Osteocyte (in vitro differentiated cells): ENCODE measurements at places on chromosomes 5 and 9. TPM values are rescaled to one million over a fixed set of nuclear protein-coding genes. Genes with fewer than 3 reads are reported as not detected.

GRCh38 chr9:98600631-98601030 lies 108.1 kb downstream of the GABBR2 start:
- peaks cover 6% of the 10 kb centered on the region for H3K27me3 ChIP-seq
- H3K27ac ChIP-seq = no peak overlapping the region
- DNase-seq = no peak
- no peaks in the 10 kb centered on the region for H3K36me3 ChIP-seq

DNA sequence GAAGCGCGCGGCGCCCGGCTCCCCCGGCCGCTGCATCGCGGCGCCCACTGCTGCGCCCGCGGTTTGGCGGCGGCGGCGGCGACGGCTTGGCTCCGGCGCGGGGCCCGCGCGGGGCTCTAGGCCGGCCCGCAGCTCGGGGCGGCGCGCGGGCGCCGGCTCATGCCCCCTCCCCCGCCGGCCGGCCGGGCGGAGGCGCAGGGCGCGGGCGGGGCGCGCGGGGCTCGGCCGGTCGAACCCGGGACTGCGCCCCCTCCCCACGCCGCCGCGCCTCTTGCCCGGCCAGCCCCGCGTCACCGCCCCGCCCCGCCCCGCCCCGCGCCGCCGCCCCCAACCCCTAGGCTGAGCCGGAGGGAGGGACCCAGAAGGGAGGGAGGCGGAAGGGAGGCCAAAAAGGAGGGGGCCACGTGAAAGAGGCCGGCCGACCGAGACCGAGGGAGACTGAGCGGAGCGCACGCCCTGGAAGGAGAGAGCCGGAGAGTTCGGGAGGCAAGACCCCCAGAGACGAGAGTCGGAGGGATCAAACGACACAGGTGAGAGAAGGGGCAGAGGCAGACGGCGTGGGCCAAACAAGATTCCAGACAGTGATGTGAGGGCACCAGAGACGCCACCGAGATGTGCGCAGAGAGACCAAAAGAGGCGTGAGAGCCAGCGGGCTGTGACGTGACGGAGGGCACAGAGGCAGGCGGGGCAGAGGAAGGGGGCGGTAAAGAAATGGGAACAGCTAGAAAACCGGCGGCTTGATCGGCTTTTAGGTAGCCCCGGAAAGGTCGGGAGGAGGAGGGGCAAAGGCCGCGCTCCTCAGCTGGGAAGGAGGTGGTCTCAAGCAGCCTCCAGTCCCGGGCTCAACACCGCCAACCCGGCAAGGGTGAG lies at the start of gene BARX1:
Gene BARX1 (minus strand): TSS at position 245 of the 870 bp plus-strand sequence. CDS start 209 bp downstream, at position 36.
- peaks cover 68% of the 10 kb centered on the region for H3K27me3 ChIP-seq
- H3K36me3 ChIP-seq = peaks cover 6% of the 10 kb centered on the region
- no peak within 1 kb of the TSS for H3K27ac ChIP-seq
- peaks cover 40% of the 10 kb centered on the region for H3K4me1 ChIP-seq

GRCh38 chr9:4397917-4398316 lies 92.4 kb upstream of the SLC1A1 start:
- no peak for DNase-seq
- no peak overlapping the region for H3K27ac ChIP-seq
- peaks cover 12% of the 10 kb centered on the region for H3K27me3 ChIP-seq
- H3K36me3 ChIP-seq = no peaks in the 10 kb centered on the region
- H3K4me3 ChIP-seq = no peak overlapping the region

APBB3 gene
- 62.3 and 70.7 TPM in 2 replicates for total RNA-seq

- peaks cover 27% of the 10 kb centered on the region for H3K36me3 ChIP-seq
- H3K4me1 ChIP-seq = no peaks in the 10 kb centered on the region
- no peak overlapping the region for H3K4me3 ChIP-seq
- H3K27ac ChIP-seq = no peak overlapping the region
Measured at GRCh38 chr9:122320413-122320881, 50.4 kb upstream of the PTGS1 start.

DNA sequence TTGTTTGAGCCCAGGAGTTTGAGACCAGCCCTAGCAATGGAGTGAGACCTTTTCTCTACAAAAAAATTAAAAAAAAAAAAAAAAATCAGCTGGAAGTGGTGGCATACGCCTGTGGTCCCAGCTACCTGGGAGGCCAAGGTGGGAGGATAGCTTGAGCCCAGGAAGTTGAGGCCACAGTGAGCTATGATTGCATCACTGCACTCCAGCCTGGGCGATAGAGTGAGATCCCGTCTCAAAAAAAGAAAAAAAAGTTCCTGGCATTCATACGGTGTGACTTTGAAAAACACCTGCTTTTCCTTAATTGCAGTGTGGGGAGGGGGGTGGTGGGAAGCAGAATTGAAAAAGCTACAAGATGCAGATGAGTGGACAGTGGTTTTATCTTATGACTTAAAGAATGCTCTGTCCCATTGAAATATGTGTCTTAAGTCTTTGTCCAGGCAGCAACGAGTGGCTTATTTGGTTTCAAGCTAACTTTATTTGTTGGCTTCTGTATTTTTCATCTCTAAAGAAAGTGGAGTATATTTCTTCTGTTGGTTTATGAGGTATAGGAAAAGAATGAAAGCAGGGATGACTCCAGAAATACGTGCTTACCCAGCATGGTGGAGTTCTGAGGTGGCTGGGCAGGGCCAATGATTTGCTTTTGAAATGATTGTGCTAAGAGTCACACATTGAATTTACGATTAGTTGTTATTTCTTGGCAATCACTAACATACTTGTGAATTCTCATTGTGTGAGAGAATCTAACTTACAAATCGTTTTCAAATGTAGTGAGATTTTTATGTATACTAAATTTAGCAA lies 27.8 kb downstream of the ROPN1L start:
- H3K27ac ChIP-seq = no peak overlapping the region
- no peaks in the 10 kb centered on the region for H3K36me3 ChIP-seq
- DNase-seq = no peak

GRCh38 chr5:39058178-39058921 lies 15.8 kb downstream of the RICTOR start:
- peak overlapping the region; percentile 72 for H3K27ac ChIP-seq
- H3K4me3 ChIP-seq = peak overlapping the region; percentile 27
- no peak for DNase-seq
- H3K4me1 ChIP-seq = peaks cover 24% of the 10 kb centered on the region
- H3K27me3 ChIP-seq = no peaks in the 10 kb centered on the region
- H3K36me3 ChIP-seq = peaks cover 13% of the 10 kb centered on the region

- no peak overlapping the region for H3K27ac ChIP-seq
- no peak for DNase-seq
- H3K4me1 ChIP-seq = peaks cover 26% of the 10 kb centered on the region
- no peak overlapping the region for H3K4me3 ChIP-seq
Measured at GRCh38 chr5:34496260-34496691, 159.9 kb upstream of the RAI14 start.

DNA sequence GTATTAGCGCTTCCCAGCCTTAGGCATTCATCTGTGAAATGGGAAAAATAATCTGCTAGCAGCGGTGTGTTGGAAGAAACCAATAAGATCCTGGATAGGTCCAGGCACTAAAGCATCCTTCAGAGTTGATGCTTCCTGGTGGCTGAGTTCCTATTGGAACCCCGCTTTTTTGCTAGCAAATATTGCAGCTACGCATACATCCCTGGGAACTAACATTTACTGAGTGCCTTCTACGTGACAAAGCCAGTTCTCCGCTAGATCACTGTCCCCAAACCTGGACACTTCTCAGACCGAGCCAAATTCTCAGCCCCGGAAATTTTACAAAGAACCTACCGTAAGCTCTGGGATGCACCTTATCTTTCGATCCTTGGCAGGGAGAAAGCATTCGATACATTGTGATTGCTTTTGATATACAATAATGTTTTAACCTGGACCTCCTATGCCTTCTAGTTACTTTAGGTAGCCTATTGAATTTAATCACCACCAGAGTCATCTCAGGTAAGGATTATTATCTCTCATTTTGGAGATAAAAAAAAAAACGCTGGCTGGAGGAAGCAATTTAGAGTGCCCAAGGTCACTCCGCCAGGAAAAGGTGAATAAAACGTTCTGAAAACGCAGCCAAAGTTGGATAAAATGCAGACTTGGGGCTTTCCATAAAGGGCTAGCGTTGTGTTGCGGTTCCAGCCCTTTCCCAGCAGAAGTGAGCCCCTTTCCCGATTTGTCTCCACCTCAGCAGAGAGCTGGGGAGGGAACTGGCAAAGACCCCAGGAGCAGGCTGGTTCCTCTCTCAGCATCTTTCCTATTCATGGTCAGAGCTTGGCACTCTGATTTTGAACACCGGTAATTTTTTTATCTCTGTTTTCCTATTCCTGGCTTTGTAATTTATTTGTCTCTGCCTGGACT lies 2.6 kb upstream of the MSX2 start:
- H3K27me3 ChIP-seq = peaks cover 46% of the 10 kb centered on the region
- H3K27ac ChIP-seq = no peak overlapping the region
- peaks cover 34% of the 10 kb centered on the region for H3K4me1 ChIP-seq
- H3K4me3 ChIP-seq = peak overlapping the region; percentile 67

GRCh38 chr5:127324756-127325155 lies 34.2 kb downstream of the MEGF10 start:
- peaks cover 15% of the 10 kb centered on the region for H3K4me1 ChIP-seq
- no peaks in the 10 kb centered on the region for H3K36me3 ChIP-seq
- no peak for DNase-seq
- H3K4me3 ChIP-seq = no peak overlapping the region

DNA sequence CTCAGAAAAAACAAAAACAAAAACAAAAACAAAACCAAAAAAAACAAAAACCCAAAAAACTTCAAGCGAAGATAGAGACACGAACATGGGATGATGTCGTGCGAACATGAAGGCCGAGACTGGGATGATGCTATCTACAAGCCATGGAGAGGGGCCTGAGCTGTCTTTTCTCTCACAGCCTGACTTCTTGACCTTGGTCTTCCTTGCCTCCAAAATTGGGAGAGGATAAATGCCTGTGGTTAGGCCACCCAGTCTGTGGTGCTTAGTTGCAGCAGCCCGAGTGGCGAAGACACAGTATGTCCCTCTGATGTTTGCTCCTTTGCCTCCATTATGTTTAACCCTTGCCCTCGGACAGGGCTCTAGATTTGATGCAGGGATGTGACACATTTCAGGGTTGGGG lies 130.4 kb upstream of the BASP1 start:
- H3K36me3 ChIP-seq = no peaks in the 10 kb centered on the region
- DNase-seq = no peak
- no peak overlapping the region for H3K27ac ChIP-seq

- no peak overlapping the region for H3K4me3 ChIP-seq
- H3K27me3 ChIP-seq = no peaks in the 10 kb centered on the region
- no peak for DNase-seq
Measured at GRCh38 chr5:154783774-154784460, 28.7 kb downstream of the LARP1 start.

- no peaks in the 10 kb centered on the region for H3K27me3 ChIP-seq
- DNase-seq = no peak
- H3K27ac ChIP-seq = peak overlapping the region; percentile 56
- H3K4me1 ChIP-seq = peaks cover 21% of the 10 kb centered on the region
Measured at GRCh38 chr9:91207729-91208418, 153.8 kb downstream of the AUH start.
